GM23248 (cell line): ENCODE measurements at places on chromosomes 13 and 19. TPM values are rescaled to one million over a fixed set of nuclear protein-coding genes. Genes with fewer than 3 reads are reported as not detected.

- peaks cover 7% of the 10 kb centered on the region; the same call in 1 of the 2 replicates for H3K4me1 ChIP-seq
- no peak overlapping the region for H3K4me3 ChIP-seq
- no peaks in the 10 kb centered on the region for H3K27me3 ChIP-seq
- peaks cover 63% of the 10 kb centered on the region for H3K36me3 ChIP-seq
- H3K27ac ChIP-seq = no peak overlapping the region
- peak; percentile 21 for DNase-seq
Measured at GRCh38 chr19:48982280-48982679, 10.8 kb downstream of the GYS1 start.

- peak; percentile 42 for DNase-seq
- H3K4me1 ChIP-seq = peaks cover 15% of the 10 kb centered on the region
- peak overlapping the region; percentile 52; the same call in 1 of the 2 replicates for H3K27ac ChIP-seq
- no peaks in the 10 kb centered on the region for H3K36me3 ChIP-seq
- no peak overlapping the region for H3K4me3 ChIP-seq
- no peaks in the 10 kb centered on the region for H3K27me3 ChIP-seq
Measured at GRCh38 chr13:34044041-34044440, 226.1 kb downstream of the RFC3 start.

GRCh38 chr19:50478901-50479715 is 2.5 kb upstream of the GARIN5A start:
- H3K36me3 ChIP-seq = no peaks in the 10 kb centered on the region
- no peaks in the 10 kb centered on the region for H3K4me1 ChIP-seq
- H3K4me3 ChIP-seq = no peak overlapping the region
- no peak overlapping the region for H3K27ac ChIP-seq
- H3K27me3 ChIP-seq = no peaks in the 10 kb centered on the region
- DNase-seq = peak; percentile 57

PCDH17 gene
- total RNA-seq = not detected in 2 replicates

DNA sequence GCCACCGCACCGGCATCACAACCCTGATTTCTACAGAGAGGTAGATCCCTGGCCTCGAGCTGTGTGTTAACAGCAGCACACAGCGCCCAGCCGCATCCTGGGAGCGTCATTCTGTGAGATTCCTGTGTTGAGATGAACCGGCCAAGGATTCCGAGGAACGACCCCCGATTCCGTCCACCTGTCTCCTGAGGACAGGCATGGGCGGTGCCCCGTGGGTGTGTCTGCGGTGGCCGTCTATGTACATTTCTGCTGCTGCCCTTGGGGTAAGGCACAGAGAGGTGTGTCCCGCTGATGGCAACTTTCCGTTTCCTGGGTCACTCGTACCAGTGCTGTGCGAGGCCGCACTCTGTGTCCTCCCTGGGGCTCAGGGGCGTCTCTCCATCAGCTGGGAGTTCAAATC is 16.1 kb upstream of the F2RL3 start:
- DNase-seq = no peak
- H3K27ac ChIP-seq = no peak overlapping the region
- no peaks in the 10 kb centered on the region for H3K27me3 ChIP-seq

GRCh38 chr19:6890938-6891337 is 3.6 kb downstream of the ADGRE1 start:
- H3K4me1 ChIP-seq = no peaks in the 10 kb centered on the region
- H3K27ac ChIP-seq = no peak overlapping the region
- no peaks in the 10 kb centered on the region for H3K27me3 ChIP-seq
- no peak for DNase-seq
- no peaks in the 10 kb centered on the region for H3K36me3 ChIP-seq
- no peak overlapping the region for H3K4me3 ChIP-seq

ZNF708 gene
- 3.0 and 5.8 TPM in 2 replicates for total RNA-seq

- no peak overlapping the region for H3K27ac ChIP-seq
- no peak for DNase-seq
- no peak overlapping the region for H3K4me3 ChIP-seq
- no peaks in the 10 kb centered on the region for H3K27me3 ChIP-seq
- no peaks in the 10 kb centered on the region for H3K36me3 ChIP-seq
Measured at GRCh38 chr13:40969169-40969901, 49.8 kb downstream of the ELF1 start.

DNA sequence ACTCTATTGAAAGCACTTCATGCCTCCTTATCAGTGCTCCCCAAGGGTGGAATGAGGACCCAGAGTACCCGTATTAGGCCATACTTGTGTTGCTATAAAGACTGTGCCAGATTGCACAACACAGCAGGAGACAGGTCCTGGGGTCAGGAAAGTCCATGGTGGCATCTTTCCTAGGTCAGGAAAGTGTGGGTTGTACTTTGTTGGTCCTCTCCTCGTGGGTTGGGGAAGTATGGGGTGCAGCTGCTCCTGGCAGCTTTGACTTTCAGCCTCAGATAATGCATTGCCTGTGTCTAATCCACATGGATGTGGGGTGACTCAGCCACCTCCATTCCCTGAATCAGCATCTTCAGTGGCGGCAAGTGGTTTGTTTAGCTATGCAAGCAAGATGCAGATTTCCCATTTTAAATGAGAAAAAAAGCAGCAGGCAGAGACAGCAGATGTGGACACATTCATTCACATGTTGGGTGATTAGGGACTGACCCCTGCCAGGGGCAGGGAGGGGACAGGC is 8.4 kb upstream of the CYP2B6 start:
- no peak overlapping the region for H3K4me3 ChIP-seq
- H3K4me1 ChIP-seq = no peaks in the 10 kb centered on the region
- H3K27ac ChIP-seq = no peak overlapping the region

DNA sequence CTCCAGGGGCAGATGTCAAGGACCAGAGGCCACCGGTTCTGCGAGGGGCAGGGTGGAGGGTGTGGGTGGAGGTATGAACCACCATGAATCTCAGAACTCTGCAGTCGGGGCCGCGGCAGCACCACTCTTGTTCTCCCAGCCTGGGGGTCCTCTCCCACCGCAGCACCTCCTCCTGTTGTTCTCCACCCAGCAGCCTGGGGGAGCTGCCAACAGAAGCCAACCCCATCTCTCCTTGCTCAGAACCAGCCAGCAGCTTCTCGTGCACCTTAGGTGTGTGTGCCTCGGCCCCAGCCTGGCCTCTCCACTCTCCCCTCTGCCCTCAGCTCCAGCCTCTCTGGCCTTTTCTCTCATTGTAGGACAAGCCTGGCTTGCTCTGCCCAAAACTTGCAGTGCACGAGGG is 31.9 kb upstream of the CCNE1 start:
- no peaks in the 10 kb centered on the region for H3K4me1 ChIP-seq
- no peaks in the 10 kb centered on the region for H3K27me3 ChIP-seq
- H3K4me3 ChIP-seq = no peak overlapping the region
- H3K27ac ChIP-seq = no peak overlapping the region
- no peaks in the 10 kb centered on the region for H3K36me3 ChIP-seq

DNA sequence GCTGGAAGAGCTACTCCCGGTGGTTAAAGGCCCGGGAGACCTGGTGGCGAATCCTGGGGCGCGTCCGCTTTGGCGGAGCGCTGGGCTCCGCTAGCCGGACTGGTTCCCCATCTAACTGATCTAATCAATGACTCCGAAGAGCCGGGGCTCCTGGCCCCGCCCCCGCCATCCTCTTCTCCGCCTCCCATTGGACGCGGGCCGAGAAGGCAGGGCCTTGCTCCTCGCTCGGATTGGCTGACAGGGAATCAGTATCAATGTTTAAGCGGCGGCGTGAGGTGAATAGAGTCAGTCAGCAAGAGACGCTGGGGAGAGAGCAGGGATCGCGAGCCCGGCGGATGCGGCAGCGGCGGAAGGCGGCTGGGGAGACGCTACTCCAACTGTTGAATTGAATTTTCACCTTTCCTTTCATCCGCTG is 1.7 kb upstream of the PCDH17 start:
- H3K27me3 ChIP-seq = peaks cover 65% of the 10 kb centered on the region
- no peaks in the 10 kb centered on the region for H3K36me3 ChIP-seq

SERPINE3 gene
- total RNA-seq = not detected in 2 replicates

- H3K4me1 ChIP-seq = no peaks in the 10 kb centered on the region
- H3K27ac ChIP-seq = no peak overlapping the region
- H3K36me3 ChIP-seq = peaks cover 80% of the 10 kb centered on the region
- DNase-seq = no peak
- no peaks in the 10 kb centered on the region for H3K27me3 ChIP-seq
Measured at GRCh38 chr19:9295411-9295849, 14.2 kb downstream of the ZNF699 start.

ZNF382 gene
- total RNA-seq = 7.1 and 11.1 TPM in 2 replicates

GFY gene
- not detected in 2 replicates for total RNA-seq

GJA3 gene
- total RNA-seq = 5.5 and 5.8 TPM in 2 replicates

GRCh38 chr19:38644719-38645118 is 2.7 kb upstream of the ACTN4 start:
- no peak overlapping the region for H3K4me3 ChIP-seq
- H3K27ac ChIP-seq = no peak overlapping the region
- no peak for DNase-seq
- no peaks in the 10 kb centered on the region for H3K36me3 ChIP-seq
- 0 out of 2 replicates have a peak, but pooled peaks cover 3% of the 10 kb centered on the region for H3K4me1 ChIP-seq

IFNL1 gene
- total RNA-seq = not detected in 2 replicates

- no peak for DNase-seq
- H3K4me1 ChIP-seq = no peaks in the 10 kb centered on the region
- no peaks in the 10 kb centered on the region for H3K36me3 ChIP-seq
- no peak overlapping the region for H3K27ac ChIP-seq
- no peak overlapping the region for H3K4me3 ChIP-seq
Measured at GRCh38 chr13:58081301-58081820, 449.8 kb downstream of the PCDH17 start.

- no peak overlapping the region for H3K27ac ChIP-seq
- H3K4me3 ChIP-seq = no peak overlapping the region
- no peaks in the 10 kb centered on the region for H3K36me3 ChIP-seq
- H3K27me3 ChIP-seq = no peaks in the 10 kb centered on the region
- DNase-seq = no peak
Measured at GRCh38 chr13:65468628-65469027, 1761.5 kb downstream of the PCDH9 start.

GRCh38 chr13:30037306-30037705 is 186.9 kb upstream of the UBL3 start:
- H3K27me3 ChIP-seq = no peaks in the 10 kb centered on the region
- DNase-seq = no peak
- no peak overlapping the region for H3K4me3 ChIP-seq
- no peaks in the 10 kb centered on the region for H3K36me3 ChIP-seq

DNA sequence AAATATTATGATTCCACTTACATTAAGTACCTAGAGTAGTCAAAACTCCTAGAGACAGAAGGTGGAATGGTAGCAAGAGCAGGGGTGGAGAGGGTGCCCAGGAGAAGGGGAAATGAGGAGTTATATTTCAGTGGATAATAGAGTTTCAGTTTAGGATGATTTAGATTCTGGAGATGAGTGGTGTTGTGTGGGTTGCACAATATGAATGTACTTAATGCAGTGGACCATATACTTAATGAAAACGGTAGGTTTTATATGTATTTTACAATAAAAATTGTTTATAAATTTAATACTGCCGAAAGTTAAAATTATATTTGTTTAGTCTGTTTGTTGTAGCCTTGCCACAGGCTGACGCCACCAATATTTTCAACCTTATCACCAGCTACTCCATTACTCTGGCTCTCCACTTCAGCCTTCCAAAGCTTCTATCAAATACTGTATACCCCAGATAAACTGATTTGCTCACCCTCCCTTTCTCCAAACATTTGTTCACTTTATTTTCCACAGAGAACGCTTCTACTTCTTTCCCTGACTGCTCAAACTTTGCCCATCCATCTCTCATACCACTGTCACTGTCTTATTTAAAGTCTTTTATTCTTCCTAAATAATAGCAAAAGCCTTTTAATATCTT is 1.4 kb upstream of the RBM26 start:
- no peak overlapping the region for H3K27ac ChIP-seq
- no peak for DNase-seq
- H3K4me3 ChIP-seq = peak overlapping the region; percentile 91
- H3K36me3 ChIP-seq = no peaks in the 10 kb centered on the region
- no peaks in the 10 kb centered on the region for H3K27me3 ChIP-seq
- H3K4me1 ChIP-seq = peaks cover 30% of the 10 kb centered on the region

ZNF556 gene
- not detected in 2 replicates for total RNA-seq

DNA sequence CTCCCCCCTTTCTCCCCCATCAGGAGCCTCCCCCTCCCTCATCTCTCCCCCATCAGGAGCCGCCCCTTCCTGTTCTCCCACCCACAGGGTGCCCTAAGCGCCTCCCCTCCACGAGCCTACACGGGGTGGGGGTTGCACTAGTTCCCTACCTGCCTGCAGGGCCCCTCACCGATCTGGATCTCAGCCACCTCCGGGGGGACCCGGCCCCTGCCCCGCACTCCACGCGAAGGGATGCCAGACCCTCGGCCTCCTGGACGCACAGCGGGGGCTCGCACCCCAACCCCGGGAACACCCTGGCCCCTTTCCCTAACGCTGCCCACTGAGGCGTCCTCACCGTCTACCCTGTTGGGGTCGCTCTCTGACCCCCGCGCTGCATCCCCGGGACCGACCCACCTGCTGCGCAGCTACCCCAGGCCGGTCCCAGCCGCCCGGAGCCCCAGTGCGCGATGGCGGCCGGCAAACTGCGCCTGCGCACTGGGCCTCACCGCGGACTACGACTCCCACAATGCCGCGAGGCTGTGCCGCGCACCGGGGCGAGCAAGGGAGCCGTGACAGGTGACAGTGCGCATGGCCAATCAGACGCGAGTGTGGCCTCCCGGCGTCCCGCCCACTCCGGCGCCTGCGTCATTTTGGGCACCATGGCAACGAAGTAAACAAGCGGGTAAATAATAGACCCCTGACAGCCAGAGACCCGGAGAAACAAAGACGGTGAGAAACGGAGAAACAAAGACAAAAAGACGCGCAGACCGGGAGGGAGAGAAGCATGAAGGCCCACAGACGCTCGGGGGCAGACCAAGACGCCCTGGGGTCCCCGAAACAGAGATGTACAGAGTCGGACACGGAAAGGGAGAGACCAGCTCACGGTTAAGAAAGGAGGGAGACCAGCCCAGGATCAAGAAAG is at the start of gene ZSCAN18:
Gene ZSCAN18, minus strand, starts transcription at position 451 of the 901 bp plus-strand sequence. CDS start 7,964 bp downstream, outside the sequence.
- peak; percentile 99 for DNase-seq
- H3K4me3 ChIP-seq = peak within 1 kb of the TSS; percentile 83
- peak within 1 kb of the TSS; percentile 98 for H3K27ac ChIP-seq
- no peaks in the 10 kb centered on the region for H3K27me3 ChIP-seq

GRCh38 chr13:25302121-25302520 is 696 bp downstream of the NUP58 start:
- 0 out of 2 replicates have a peak, but pooled peaks cover 9% of the 10 kb centered on the region for H3K36me3 ChIP-seq
- H3K4me3 ChIP-seq = peak overlapping the region; percentile 99
- peaks cover 6% of the 10 kb centered on the region for H3K4me1 ChIP-seq
- no peak for DNase-seq
- H3K27me3 ChIP-seq = no peaks in the 10 kb centered on the region
- peak overlapping the region; percentile 92 for H3K27ac ChIP-seq
